H9 (cell line): ENCODE measurements at places on chromosomes 2 and 18.

DNA sequence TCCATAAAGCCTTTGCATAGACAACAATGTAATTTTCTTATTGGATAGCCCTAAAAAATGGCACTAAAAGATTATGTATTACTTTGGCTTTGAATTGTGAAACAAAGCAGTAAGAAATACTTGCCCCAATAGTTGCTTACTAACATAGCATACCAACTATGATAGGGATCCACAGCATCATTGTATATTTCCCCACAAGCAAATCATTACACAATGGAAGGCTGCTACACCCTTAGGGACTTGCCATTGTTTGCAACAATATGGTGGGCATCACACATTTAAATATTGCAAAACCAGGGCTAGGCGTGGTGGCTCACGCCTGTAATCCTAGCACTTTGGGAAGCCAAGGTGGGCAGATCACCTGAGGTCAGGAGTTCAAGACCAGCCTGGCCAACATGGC lies 74.4 kb downstream of the CACNB4 start:
- DNase-seq: no peak

DNA sequence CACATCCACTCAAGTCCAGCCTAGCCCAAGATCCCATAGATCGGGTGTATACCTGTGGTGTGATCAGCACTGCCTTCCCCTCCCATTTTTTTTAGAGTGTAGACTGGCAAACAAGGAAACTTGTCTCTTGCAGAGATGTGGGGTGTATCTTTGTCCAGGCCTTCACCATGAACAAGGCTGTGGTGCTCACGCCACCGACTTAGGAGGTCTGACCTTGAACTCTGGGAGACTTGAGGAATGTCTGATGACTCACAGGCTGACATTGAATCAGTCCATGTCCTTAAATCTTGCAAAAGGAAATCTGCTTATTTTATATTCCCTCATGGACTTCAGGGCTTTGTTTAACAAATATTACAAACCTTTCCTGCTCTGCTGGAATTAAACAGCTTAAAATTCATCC lies 4.5 kb upstream of the CTIF start:
- DNase-seq: peak; percentile 13

DNA sequence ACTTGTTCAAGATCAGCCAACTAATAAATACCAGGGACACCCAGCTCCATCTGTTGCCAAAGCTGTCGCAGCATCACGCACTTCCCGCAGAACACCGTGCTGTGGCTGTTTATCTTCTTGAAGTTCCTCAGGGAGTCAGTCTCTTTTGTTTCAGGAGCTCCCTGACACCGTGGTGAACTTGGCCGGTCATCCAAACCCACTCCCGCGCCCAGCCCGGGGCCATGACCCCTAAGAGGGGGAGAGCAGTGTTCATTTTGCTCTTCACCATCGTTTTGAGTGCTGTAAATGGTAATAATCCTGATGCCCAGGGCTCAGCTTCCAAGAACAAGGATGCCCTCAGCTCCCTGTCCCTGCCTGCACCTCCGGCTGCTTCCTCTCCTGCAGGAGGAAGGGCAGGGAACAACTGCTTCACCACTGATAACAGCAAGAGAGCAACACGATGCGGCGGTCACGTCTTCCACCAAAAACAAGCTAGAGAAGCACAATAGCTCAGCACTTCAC lies 131.4 kb downstream of the SEPTIN10 start:
- DNase-seq: no peak

DNA sequence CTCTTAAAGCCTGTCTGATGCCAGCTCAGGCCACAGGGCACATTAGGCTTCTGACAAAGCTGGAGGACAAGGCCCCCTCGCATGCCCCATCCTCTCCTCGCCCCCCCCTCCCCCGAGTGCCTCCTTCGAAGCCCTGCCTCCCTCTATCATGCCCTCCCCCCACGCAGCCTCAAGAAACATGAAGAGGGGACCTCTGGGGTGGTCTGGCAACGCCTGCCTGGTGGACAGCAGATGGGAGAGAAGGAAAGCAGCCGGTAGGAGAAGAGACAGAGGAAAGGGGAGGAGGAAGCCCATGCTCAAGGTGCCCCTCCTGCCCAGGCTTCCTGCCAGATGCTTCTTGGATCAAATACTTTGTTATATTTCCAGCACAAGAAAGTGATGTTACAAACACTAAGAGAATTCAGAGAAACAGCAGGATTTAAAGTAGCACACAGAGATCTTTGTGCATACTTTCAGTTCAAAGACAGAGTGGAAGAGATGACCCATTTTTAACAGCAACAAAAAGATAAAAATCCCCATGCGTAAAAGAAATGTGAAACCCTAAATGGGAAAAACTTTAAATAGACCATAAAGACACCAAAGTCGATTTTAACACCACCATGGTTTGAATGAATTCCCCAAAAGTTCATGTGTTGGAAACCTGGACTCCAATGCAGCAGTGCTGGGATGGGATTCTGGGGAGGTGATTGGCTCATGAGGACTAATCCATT lies 19.0 kb downstream of the BOK start:
- peak; percentile 22 for DNase-seq

- DNase-seq: no peak
Observed at GRCh38 chr18:79329786-79330185, 65.9 kb upstream of the NFATC1 start.

DNA sequence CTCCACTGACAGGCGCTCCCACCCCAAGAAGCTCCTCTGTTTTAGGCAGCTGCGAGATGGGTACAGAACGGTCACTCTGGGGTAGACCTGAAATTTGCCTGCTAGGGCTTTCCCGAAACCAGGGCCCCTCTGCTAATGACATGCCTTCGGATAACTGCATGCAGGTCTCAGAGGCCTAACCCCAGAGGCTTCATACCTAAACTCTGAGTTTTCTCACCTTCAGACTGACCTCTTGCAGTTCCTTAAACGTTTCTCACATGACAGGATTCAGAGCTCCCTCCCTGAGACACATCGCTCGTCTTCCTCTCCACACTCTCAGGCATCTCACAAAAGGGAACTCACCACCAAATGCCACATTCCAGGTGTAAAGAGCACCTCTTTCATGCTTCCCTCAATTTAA lies 11.3 kb upstream of the KLHL29 start:
- DNase-seq: no peak

DNA sequence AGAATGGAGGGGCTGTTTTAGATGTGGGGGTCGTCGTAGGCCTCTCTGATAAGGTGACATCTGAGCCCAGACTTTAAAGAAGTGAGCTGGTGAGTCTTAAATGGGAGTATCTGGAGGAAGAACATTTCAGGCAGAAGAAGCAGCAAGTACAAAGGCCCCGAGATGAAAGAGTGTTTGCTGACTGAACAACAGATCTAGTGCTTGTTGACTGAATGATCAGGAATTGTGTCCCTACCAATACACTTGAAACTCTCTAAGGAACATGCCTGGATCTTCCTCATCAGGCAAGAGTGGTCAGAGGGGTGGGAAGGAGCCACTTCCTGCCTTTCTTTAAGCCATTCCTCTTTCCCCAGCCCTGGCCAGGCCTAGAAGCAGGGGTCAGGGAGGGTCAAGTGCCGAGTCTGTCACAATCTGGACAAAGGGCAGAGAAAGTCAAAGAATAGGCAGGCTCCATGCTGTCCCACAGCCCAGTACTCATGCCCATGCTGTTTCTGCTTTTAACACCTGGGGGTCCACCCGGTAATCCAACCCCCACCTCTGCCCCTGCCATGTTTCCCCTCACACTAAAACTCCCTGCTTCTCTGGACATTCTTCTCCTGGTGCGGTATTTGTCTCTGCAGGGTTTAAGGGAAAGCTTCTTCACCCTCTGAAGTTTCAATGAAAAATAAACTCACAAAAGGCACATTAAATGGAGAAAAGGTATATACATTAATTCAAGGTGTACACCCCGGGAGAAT lies 3.0 kb upstream of the TMEM37 start:
- peak; percentile 19 for DNase-seq

DNA sequence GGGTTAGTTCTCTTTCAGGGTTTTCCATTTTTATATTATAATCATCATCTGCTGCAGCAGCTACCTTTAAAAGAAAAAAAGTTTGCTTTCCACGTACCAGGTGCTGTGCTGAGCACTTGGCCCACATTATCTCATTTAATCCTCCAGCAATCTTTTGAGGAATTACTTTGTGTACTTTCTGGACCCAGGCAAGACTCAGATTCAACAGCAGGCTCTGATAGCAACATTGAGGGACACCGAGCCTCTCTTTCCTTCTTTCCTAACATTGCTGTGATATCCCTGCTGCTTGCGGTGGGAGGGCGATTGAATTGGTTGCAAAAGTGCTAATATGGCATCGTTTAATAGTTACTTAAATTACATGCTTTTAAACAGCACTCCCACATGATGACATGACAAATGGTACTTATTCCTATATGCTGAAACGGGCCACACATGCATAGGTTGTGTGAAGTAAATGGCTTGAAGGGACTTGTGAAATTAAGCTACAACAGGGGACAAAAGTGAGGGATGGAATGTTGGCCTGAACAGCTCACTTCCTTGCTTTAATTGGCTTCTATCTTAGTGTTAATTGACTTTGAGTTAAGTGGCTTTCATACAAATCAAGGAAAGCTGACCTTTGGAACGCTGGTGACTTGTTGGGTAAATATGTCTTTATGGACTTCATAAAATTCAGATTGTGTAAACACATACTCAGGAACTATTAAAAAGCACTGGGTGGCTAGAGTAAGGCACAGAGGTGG lies 21.2 kb downstream of the SPRED2 start:
- no peak for DNase-seq

- DNase-seq: no peak
Observed at GRCh38 chr2:15733867-15734673, 142.4 kb downstream of the DDX1 start.
